ENCODE measurements at places on chromosomes 7 and 10.
A peak's percentile ranks its signal among the peaks of the same experiment; 100 is the strongest.

DNA sequence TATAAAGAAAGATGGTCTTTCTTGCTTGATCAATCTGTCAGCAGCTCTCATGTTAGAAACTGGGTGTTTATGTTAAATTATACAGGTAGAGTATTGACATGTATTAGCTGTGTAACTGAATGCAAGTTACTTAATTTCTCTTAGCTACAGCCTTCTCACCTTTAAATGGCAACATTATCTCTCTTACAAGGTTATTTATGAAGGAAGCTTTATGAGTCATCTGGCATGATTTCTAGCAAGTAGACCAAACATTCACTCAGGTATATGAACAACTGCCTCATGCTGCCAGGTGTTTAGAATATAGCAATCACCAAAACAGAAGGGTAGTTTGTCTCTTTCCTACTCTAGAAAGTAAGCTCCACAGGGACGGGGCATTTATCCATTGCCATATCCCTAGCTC is 8.5 kb downstream of the ARL4A start:
- no peak for DNase-seq

DNA sequence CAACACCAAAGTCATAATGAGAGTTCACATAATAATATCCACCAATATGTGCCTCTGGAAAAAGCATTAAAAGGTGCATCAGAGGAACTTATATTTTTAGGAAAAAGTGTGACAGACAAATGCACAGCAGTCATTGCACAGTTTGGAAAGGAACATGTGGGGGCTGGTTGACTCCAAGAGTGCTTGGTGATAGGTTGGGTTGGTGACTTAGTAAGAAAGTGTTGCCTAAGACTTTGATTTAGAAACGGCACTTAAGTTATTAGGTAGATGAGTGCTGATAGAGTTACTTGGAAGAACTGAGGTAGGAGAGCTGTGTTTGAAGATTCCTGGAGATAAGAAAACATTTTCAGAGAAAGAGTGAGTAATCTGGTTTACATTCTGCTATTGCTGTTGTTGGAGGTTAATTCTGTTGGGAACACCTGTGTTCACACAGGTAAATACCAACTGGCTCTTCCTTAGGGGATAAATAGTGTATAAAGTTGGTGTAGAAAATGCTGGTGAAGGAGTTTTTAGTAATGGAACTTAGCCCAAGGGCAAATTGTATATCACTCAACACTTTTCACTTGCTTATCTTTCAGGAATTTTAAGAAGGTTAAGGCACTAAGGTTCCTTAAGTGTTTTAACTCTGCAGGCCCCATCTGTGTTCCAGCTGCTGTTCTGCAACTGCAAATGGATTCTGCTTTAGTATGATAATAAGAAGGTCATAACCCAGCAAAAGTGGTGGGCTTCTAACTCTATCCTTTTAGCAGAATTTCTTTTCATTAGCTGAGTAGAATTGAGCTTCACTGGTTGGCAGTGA is 196.1 kb downstream of the NSUN6 start:
- no peak for DNase-seq

GRCh38 chr7:80858141-80858903 is 60.5 kb downstream of the SEMA3C start:
- DNase-seq, result no peak

DNA sequence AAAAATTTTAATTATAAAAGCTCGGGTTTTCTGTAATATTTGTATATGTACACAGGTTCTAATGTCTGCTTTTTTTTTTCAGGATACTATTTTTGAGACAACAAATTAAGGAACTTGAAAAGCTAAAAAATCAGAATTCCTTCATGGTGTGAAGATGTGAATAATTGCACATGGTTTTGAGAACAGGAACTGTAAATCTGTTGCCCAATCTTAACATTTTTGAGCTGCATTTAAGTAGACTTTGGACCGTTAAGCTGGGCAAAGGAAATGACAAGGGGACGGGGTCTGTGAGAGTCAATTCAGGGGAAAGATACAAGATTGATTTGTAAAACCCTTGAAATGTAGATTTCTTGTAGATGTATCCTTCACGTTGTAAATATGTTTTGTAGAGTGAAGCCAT is 57.9 kb upstream of the BAMBI start:
- DNase-seq, result no peak

DNA sequence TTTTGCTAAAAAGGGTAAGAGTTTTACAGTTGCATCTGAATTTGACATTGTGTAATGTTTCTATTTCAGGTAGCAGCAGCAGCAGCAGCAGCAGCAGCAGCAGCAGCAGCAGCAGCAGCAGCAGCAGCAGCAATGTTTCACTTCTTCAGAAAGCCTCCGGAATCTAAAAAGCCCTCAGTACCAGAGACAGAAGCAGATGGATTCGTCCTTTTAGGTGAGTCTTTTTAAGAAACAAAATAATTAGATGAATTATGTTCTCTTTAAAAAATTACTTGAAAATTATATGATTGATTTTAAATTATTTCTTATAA is 32.6 kb downstream of the UMAD1 start:
- DNase-seq, result no peak

DNA sequence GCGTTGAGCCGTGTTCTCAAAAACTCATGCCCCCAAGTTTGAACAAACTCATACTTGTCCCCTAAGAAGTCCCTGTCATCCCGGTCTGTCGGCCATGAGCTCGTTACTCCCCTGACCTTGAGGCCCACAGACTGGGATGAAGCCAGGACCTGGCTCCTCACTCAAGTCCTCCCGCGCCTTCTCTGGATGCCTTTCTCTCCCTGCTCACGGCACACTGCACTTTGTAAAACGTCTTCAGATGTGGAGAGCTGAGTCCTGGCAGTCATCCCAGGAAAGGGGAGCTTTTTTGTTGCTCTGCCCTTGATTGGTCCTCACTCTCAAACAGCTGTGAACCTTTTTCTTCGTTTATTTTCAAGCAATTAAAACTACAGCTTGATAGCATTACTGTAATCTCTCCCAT is 110.8 kb downstream of the JAZF1 start:
- DNase-seq, result no peak

- no peak for DNase-seq
Measured at GRCh38 chr10:114174695-114175188, 739 bp upstream of the CCDC186 start.

DNA sequence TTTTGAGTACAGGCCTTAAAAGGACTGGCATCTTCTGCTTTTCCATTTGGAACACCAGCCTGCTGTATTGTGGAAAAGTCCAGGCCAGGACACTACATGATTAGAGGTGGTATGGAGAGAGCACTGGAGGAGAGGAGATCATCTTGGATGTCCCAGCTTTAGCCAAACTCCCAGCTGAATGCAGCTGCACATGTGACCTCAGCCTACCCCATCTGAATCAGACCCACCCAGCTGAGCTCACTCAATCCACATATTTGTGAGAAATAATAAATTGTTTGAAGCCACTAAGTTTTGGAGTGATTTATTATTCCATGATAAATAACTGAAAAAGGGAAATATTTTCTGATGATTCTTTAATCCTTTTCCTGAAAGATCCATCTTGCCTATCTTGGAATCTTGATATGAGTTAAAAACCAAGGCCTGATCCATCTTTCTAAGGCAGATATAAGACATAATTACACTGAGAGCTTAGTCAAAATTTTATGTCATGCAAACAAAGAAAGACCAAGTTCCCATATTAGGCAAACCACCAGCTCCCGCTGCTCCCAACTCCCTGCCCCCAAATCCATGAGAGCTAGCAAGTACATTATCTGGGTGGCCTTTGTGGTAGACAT is 55.1 kb upstream of the TRIL start:
- no peak for DNase-seq

GRCh38 chr7:151351967-151352366 is 10.4 kb downstream of the NUB1 start:
- peak; percentile 93 for DNase-seq

- peak; percentile 46 for DNase-seq
Measured at GRCh38 chr10:131943021-131943814, 38.5 kb downstream of the BNIP3 start.

DNA sequence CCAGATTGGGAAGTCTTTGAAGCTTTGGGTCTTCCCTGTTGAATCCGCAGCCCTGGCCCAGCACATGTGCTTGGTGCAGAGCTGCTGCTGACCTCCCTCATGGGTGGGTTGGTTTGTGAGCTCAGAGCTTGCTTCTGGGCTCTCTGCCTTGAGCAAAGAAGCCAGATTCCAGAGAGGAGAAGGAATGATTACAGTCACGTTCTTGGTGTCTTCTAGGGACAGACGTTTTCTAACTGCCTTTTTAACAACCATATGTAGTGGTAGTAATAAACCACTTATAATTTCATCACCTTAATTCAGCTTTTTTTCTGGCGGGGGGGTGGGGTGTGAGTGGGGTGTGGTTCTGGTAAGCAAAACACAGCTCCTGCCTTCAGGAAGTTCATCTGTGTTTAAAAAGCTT is 39.5 kb downstream of the LRMDA start:
- DNase-seq, result no peak

- DNase-seq, result no peak
Measured at GRCh38 chr7:1691601-1692514, 21.8 kb downstream of the ELFN1 start.

DNA sequence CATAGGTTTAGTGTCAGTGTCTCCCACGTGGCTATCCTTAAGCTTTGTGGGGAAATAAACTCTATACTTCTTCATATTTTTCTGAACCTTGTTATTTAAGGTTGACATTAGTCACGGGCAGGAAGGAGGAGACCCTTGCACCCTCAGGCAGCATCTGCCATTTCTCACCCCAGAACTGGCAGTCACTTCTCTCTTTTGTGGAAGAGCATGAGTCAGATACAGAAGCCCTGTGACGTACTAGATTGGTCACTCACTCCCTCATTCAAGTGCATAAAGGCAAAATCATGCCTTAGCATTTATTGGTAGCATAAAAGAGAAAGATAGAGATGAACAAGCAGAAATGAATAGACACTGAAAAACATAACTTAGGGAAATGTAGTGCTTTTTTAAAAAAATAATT is 206.0 kb upstream of the MDFIC start:
- no peak for DNase-seq

DNA sequence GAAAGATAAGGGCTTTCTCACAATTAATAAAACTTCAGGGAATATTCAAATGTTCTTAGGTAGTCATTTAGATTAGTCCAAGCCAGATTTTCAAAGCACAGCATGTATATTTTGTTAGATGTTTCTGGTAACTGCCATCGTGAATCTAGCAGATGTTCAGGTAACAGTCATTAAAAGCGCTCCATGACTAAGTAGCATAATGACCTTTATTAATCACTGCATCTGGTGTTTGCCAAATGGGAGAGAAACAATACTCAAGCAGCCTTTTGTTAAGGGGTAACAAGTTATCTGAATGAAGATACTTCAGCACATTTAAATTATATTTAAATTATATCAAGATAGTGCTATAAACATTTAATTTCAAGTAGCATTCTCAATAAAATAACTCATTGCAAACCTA is 47.5 kb downstream of the USP6NL start:
- no peak for DNase-seq

GRCh38 chr10:63703113-63703670 is 182.0 kb downstream of the REEP3 start:
- DNase-seq, result peak; percentile 93

GRCh38 chr7:44782460-44782859 is 14.0 kb upstream of the PPIA start:
- DNase-seq, result no peak

DNA sequence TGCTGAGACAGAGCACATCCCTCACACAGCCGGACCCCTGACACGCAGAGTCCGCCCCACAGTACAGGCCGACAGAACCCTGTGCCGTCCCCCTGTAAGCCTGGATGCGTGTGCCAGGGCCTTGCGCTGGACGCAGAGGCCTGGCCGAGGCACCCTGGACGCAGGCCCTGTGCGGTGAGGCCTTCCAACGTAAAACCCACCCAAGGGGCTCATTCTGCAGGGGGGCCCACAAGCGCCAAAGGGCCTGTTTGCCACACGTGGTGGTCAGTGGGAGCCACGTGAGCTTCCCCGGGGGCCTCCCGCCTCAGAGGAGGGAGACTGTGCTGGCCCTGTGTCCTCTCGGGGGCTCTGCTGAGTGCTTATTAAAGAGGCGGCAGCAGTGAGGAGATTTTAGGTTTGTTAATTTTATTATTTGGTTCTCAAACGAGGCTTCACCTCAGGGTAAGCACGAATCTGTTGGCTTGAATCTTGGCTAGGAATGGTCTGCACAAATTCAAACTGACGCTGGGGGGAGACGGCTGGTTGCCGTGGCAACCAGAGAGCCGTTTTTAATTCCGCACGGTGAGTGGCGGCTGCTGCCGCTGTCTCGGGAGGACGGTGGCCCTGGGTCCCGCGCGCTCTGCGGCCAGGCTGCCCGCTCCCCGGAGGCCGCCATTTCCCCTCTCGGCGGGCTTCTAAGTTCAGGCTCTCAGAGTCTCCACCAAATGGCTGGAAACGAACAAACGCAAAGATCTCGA is 4.9 kb upstream of the ADGRA1 start:
- DNase-seq, result no peak

DNA sequence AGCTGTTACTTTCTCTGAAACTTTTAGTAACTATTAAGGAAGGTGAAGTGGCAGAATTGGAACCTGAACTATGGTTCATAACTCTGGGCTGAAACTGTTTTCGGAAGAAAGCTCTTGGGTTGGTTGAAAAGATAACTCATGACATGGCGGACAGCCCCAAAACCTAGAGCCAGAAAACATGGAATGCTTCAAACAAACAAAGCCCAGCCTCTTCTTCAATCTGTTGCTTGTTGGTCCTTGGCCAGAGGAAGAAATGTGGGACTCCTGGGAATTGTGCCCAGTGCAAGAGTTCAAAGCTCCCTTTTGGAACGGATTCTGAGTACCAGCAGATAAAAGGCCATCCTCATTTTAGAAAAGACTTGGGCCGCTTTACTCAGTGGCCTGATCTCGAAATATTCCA is 52.9 kb upstream of the CACNB2 start:
- DNase-seq, result no peak

- no peak for DNase-seq
Measured at GRCh38 chr7:98323597-98324322, 42.3 kb downstream of the BRI3 start.

DNA sequence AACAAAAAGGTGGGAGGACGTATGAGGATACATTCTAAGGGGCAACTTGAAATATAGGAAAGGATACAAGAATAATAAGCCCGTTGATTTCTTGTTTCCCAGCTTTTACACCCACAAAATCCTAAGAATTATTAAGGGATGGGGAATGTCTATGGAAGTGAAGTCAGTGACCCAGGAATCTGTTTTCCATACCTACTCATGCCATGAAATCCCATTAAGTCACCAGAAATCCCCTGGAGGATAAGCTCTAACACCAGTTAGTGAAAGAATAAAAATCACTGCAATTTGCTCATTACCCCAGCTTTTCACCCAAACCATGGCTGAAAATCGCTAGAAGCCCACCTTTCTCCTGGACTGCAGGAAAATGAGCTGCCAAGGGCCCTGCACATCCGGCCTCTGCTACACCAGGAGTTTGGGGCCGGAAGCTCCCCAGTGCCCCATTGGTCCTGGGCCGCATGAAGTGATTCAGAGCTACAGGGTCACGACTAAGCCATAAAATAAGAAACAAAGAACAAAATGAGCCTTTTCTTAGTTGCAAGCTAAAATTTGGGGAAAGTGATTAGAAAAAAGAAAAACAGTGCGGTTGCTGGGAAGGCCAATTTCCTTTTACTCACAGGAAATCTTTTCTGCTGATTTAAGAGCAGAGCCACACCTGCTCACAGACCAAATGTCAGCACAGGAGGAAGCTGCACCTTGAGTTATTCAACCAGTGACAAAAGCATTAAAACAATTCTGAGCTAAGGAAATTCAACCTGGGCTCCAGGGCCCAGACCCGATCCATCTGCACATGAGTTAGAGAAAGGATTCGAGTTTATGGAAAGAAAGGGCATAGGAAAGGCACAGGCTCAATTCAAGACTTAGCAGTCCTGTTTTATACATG is 40.3 kb downstream of the HIPK2 start:
- DNase-seq, result no peak
